Tibial nerve (tissue), 4 donors: ENCODE measurements at places on chromosomes 2 and 18. TPM values are rescaled to one million over a fixed set of nuclear protein-coding genes. Genes with fewer than 3 reads are reported as not detected.

EVX2 gene
- not detected for total RNA-seq

ADRA2B gene
- 5.0 TPM for total RNA-seq

CNDP1 gene
- 0.22 TPM for total RNA-seq

OSBPL1A gene
- 109 TPM for total RNA-seq

COL4A3 gene
- total RNA-seq: 8.1 TPM

AKAIN1 gene
- not detected for total RNA-seq

FAM161A gene
- 8.0 TPM for total RNA-seq

GRCh38 chr2:188851311-188851710 lies 122.9 kb upstream of the COL3A1 start:
- H3K36me3 ChIP-seq: no peaks in the 10 kb centered on the region
- H3K4me1 ChIP-seq: no peaks in the 10 kb centered on the region
- H3K27ac ChIP-seq: no peak overlapping the region
- no peaks in the 10 kb centered on the region for H3K27me3 ChIP-seq

- no peaks in the 10 kb centered on the region for H3K4me1 ChIP-seq
- H3K27me3 ChIP-seq: no peaks in the 10 kb centered on the region
- no peak overlapping the region for H3K27ac ChIP-seq
- no peak for DNase-seq
- H3K4me3 ChIP-seq: no peak overlapping the region
- H3K36me3 ChIP-seq: no peaks in the 10 kb centered on the region
Observed at GRCh38 chr18:35180455-35180854, 60.4 kb upstream of the ZNF397 start.

- no peak overlapping the region for H3K27ac ChIP-seq
- H3K27me3 ChIP-seq: no peaks in the 10 kb centered on the region
- no peak overlapping the region for H3K4me3 ChIP-seq
- no peaks in the 10 kb centered on the region for H3K36me3 ChIP-seq
- no peaks in the 10 kb centered on the region for H3K4me1 ChIP-seq
Observed at GRCh38 chr2:62653582-62654422, 51.7 kb upstream of the EHBP1 start.

- H3K4me1 ChIP-seq: no peaks in the 10 kb centered on the region
- H3K27me3 ChIP-seq: no peaks in the 10 kb centered on the region
- no peak for DNase-seq
- no peak overlapping the region for H3K27ac ChIP-seq
- no peak overlapping the region for H3K4me3 ChIP-seq
Observed at GRCh38 chr2:102837626-102838198, 75.9 kb downstream of the TMEM182 start.

- H3K27ac ChIP-seq: no peak overlapping the region
- H3K36me3 ChIP-seq: no peaks in the 10 kb centered on the region
- H3K4me3 ChIP-seq: no peak overlapping the region
- DNase-seq: no peak
- H3K4me1 ChIP-seq: no peaks in the 10 kb centered on the region
Observed at GRCh38 chr2:119326938-119327337, 39.7 kb downstream of the C2orf76 start.

GRCh38 chr2:240430595-240430994 lies 4.9 kb upstream of the GPC1 start:
- H3K27ac ChIP-seq: no peak overlapping the region
- no peak for DNase-seq
- no peak overlapping the region for H3K4me3 ChIP-seq
- no peaks in the 10 kb centered on the region for H3K27me3 ChIP-seq
- H3K36me3 ChIP-seq: no peaks in the 10 kb centered on the region

DNA sequence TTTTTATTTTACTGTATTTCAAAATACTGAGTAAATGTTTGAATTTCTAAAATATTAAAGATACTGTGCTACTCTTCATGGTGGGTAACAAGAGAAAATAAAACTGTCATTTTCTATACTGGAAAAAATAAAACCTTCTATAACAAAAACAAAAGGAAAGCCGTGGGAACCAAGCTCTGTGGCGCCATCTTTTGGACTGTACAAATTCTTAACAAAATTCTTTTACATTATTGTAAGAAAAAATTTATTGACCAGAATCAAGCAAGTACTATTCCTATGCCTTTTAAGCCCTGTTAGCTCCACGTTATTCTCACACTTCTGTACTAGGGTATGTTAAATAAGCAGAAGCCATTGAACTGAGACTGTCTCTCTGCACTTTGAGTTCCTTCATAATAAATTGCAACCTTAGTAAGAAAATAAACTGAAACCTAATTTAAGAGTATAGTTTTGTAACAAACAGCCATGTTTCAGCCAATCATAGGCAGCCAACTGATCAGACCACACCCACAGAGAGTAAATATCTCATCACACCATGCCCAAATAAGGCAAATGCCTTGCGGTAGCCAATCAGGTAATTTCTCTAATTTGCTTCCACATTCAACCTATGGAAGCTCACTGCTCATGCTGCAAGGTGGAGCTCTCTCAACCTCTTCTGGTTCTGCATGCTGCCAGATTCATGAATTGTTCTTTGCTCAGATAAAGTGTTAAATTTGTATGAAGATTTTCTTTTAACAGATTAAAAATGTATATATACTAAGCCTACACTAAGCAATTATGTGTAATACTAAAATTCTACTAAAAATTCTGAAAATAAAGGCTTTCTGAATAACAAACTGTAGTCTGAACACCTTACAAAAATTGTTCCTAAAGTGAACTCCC lies 42.2 kb downstream of the HIBCH start:
- no peaks in the 10 kb centered on the region for H3K36me3 ChIP-seq
- peaks cover 12% of the 10 kb centered on the region for H3K4me1 ChIP-seq
- DNase-seq: no peak
- no peak overlapping the region for H3K4me3 ChIP-seq
- H3K27me3 ChIP-seq: no peaks in the 10 kb centered on the region
- no peak overlapping the region for H3K27ac ChIP-seq

GRCh38 chr18:31680831-31681568 lies 3.4 kb downstream of the B4GALT6 start:
- no peak for DNase-seq
- no peak overlapping the region for H3K4me3 ChIP-seq
- no peaks in the 10 kb centered on the region for H3K4me1 ChIP-seq
- H3K36me3 ChIP-seq: no peaks in the 10 kb centered on the region
- H3K27ac ChIP-seq: no peak overlapping the region
- no peaks in the 10 kb centered on the region for H3K27me3 ChIP-seq

- no peaks in the 10 kb centered on the region for H3K36me3 ChIP-seq
- no peak overlapping the region for H3K27ac ChIP-seq
- H3K4me3 ChIP-seq: peak overlapping the region; percentile 66
Observed at GRCh38 chr2:231197706-231198290, 633 bp upstream of the ARMC9 start.

GRCh38 chr2:29921560-29921915 lies at the start of gene ALK:
TSS of gene ALK (minus strand) at chr2:29921586. CDS start at chr2:29920659, 927 bp downstream.
- peaks cover 56% of the 10 kb centered on the region for H3K27me3 ChIP-seq
- H3K36me3 ChIP-seq: no peaks in the 10 kb centered on the region
- DNase-seq: peak; percentile 70
- H3K4me3 ChIP-seq: peak within 1 kb of the TSS; percentile 23
- H3K4me1 ChIP-seq: peaks cover 34% of the 10 kb centered on the region
- H3K27ac ChIP-seq: no peak within 1 kb of the TSS
